KBM-7 (cell line): ENCODE measurements at places on chromosomes 11 and 22.

DNA sequence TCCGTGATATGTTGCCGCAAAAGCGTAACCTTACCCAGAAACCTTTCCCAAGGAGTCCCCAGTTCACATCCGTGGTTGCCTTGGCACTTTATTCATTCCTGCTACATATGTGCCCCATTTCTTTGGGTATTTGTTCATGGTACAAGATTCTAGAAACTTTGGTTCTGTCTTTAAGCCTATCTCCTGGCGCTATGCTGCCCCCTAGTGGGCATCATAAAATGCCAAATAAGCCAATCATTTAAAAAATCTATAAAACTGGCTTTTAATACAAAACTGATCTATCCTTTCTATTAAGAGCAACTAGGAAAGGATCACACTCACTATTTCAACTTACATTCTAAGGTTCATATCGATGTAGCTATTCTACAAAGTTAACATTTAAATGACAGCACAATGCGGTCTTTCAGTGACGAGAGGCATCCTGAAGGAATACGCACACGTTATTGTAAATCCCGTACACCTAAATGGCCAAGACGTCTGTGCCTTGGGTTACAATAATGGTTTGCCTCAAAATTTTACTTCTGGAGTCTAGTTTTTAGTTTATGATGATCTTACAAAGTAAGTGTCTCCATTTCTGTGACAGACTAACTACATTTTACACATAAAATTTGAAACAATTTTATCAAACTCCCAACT lies 16.2 kb downstream of the PIWIL3 start:
- peak; percentile 74 for DNase-seq

DNA sequence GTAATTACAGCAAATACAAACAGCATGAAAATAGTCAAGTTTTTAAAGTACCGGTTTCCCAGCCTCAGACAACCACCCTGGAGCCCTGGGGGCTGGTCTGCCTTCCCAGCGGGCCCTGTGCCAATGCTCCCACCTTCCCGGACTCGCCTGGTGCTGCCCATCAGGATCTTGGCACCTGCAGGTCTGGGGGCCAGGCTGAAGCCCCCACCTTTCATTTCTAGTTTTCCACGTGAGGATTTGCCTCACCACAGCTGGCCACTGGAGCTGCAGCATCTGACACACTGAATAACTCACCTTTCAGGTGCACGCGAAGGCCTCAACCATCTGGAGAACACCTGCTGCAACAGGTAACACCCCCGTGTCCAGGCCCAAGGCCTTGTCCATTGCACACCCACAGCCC lies 108.7 kb upstream of the THY1 start:
- DNase-seq = no peak

DNA sequence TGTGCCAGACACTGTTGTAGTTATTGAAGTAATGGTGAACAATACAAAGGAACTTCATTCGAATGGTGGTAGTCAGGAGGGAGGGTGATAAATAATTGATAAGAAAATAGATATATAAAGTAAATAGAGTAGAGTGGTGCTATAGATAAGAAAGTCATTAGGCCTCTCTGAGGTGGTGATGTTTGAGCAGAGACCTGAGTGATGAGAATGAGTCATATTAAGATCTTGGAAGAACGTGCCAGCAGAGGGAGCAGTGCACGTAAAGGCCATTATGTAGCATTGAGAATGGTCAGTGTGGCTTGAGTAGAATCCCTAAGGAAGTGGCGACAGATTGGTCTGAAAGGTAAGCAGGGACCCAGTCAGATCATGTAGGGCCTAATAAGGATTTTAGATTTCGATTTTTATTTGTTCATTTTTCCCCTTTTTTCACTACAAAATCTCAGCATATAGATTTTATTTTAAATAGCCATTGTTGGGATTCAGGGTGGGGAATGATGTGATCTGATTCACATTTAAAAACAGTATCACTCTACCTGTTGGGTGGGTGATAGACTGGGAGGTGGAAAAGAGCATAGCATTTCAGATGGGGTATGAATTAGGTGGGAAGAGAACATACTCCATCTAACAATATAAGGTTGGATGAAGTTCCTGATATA lies 44.7 kb downstream of the CCDC90B start:
- DNase-seq = peak; percentile 41

DNA sequence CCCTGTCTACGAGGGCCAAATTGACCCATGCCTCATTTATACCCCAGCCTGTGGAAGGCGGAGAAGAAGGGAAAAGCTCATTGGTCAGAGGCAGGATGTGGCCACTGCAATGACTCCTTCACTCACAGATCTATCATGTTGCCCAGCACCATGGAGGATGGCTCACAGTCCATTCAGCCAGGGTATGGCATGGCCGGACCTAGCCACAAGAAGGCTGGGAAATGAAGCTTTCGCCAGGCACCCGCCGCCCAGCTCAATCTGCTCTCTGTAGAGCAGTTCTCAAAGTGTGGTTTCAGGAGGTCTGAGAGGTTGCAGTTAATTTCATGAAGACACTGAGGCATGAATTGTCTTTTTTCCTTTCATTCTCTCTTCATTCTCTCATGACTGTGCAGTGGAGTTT lies 40.6 kb upstream of the LINC01488 start:
- DNase-seq = no peak

- no peak for DNase-seq
These were observed 41.3 kb upstream of the SLN start for GRCh38 chr11:107752949-107753822.

DNA sequence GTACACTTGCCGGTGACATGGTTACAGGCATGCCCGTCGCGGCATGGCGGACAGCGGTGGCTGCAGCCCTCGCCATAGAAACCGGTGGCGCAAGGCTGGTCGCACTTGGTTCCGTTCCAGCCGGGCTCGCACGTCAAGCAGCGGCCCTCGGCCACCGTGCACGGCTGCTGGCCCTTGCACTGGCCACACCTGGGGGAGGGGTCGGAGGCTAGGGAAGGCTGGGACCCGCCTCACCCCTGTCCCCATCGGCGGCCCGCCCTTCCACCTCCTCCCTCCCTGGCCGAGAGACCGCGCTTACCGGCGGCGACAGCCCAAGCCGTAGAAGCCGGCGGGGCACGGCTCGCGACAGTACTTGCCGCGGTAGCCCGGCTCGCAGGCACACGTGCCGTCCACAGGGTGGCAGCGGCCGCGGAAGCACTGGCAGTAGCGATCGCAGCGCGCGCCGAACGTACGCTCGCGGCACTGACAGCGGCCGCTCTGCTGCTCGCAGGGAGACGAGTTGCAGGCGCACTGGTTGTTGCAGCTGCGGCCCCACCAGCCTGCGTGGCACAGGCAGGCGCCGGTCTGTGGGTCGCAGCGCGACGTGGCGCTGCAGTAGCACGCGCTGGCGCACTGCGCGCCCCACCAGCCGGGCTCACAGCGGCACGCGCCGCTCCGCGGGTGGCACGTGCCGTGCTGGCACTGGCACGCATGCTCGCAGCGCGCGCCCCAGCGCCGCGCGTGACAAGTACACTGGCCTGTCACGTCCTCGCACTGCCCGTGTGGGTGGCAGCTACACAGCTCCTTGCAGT lies 6.7 kb downstream of the SCARF2 start:
- DNase-seq = peak; percentile 26

GRCh38 chr11:75820645-75821044 lies 5.6 kb downstream of the UVRAG start:
- DNase-seq = no peak

DNA sequence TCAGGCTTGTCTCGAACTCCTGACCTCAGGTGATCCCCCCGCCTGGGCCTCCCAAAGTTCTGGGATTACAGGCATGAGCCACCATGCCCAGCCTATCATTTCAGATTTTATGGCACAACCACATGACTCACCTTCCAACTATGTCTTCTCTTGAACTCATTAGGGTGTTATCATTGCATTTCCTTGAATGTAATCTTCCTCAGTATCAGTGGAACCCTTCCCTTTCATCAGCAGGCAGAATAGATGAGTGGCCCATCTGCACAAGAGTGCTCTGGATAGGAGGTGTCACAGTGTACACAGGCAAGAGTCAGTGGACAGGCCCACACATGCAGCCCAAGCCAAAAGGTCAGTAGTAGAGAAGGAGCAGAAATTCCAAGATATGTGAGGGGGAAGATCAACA lies 29.1 kb upstream of the AQP11 start:
- no peak for DNase-seq

- no peak for DNase-seq
These were observed 85.8 kb downstream of the TRMU start for GRCh38 chr22:46421267-46421666.

DNA sequence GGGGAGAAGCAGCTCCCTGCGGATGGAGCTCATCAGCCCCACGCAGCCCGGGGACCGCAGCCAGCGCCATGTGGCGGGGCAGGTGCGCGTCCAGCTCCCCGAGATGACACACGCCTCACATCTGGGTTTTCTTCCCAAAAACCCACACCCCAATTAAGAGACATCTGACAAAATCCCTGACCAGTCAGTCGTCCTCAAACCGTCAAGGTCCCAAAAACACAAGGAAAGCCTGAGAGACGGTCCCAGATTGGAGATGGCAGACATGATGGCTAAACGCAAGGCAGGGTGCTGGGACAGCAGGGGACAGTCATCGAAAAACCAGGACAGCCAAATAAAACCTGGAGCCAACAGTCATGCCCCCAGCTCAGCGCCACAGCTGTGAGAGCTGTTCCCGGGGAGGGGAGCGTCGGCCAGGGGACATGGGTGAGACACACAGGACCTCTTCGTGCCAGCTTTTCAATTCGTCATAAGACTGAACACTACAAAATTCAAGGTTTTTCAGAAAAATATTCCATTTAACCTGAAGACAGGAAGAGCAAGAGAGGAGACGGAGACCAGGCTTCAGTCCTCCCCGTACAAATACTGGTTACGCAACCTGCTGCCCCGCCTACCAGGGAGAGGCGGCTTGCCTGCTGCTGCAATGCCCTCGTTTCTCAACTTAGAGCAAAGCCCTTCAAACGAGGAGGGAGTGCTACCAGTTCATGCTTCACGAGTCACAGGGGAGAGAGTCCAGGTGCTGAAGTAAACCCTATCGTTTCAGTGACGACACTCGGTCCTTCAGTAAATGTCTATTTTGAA lies 10.5 kb downstream of the TOLLIP start:
- DNase-seq = peak; percentile 70

DNA sequence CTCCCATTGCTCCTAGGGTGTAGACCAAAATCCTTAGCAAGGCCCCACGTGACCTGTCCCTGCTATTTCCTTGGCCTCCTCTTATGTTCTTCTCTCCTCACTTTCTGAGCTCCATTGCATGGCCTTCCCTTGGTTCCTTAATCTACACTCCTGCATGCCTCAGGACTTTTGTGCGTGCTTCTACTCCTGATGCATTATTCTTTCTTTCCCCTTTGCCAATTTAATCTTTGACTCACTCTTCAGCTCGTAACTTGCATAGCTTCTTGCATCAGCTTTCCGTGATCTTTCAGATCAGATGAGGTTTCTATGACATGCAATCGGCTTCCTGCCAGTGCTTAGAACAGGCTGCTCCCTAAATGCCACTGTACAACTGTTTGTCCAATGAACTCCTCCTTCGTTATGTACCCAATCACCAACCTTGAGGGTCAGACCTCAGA lies 261.6 kb upstream of the CADM1 start:
- DNase-seq = no peak

GRCh38 chr22:48171271-48171691 lies 1408.8 kb downstream of the TBC1D22A start:
- no peak for DNase-seq

DNA sequence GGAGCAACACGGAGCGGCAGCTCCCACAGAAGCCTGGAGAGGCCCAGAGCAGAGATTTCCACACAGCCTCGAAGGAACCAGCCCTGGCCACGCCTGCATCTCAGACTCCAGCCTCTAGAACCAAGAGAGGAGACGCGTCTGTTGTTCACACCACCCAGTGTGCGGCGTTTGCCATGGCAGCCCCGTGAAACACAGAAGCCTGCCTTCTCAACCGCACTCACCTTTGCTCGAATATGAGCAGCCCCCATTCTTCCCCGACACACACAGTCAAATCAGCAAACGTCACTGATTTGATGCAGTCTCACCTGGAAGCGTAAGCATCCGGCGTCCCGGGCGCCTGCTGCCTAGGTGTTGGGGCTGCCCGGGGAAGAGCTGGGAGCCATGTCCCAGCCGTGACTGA lies 14.2 kb upstream of the TALDO1 start:
- no peak for DNase-seq

GRCh38 chr22:37647928-37648327 lies 8.5 kb downstream of the SH3BP1 start:
- DNase-seq = no peak

GRCh38 chr11:35145271-35145670 lies 6.3 kb downstream of the CD44 start:
- DNase-seq = no peak

DNA sequence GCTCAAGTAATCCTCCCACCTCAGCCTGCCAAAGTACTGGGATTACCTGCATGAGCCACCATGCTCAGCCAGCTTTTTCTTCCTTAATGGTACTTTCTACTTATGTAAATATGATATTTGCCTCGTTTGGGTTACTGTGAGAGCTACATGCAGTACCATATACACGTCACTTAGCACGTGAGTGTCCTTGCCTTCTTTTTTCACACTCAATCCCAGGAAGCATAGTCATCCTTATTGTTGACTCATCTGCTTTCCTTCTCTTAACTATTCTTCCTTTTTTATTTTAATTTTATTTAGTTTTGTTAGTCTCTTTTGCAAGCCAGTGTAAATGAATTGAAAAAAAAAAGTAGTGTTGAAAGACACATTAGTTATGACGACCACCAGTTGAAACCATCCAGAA lies 205.9 kb downstream of the HIPK3 start:
- no peak for DNase-seq

GRCh38 chr11:93822359-93822758 lies 28.1 kb downstream of the VSTM5 start:
- DNase-seq = no peak

DNA sequence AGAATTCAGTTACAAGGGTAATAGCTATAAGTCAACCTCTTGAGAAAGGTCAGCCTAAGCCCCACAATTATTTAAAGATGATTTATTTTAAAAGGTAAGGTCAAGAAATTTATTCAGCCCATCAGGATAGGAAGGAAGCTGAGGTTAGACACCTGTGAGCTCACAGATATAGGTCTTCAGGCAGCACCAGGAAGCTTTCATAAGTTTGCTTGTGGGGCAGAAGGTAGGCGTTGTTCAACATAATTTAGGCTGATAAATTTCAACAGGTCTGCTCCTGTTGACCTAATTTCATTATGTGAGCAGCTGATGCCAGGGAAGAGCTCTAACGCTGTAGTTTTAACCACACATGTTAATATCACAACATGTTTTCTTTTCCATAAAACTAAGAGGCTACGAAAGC lies 118.1 kb upstream of the APOA1 start:
- no peak for DNase-seq

- DNase-seq = no peak
These were observed 23.7 kb upstream of the PDE3B start for GRCh38 chr11:14619603-14620531.

GRCh38 chr11:130671801-130672700 lies 223.6 kb downstream of the ADAMTS15 start:
- no peak for DNase-seq

DNA sequence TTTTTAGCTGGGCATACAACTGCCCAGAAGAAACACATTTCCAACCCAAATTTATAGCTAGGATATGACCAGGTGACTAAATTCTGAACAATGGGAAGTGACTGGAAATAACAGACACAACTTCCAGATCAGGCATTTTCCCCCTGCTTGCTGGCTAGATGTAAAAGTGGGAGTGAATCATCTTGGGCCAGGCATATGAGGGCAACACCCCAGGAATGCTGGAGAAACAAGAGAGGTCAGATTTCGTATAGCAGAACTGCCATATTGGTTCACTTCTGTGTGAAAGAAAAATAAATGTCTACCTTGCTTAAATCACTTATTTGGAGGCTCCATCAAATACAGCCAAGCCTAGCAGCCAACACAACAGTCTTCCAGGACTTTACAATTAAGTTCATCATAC lies 7.4 kb downstream of the ATL3 start:
- no peak for DNase-seq

GRCh38 chr22:30272781-30273601 lies 6.3 kb upstream of the OSM start:
- no peak for DNase-seq
